GM12892 (cell line): ENCODE measurements at places on chromosomes 11 and 22.

- no peak for DNase-seq
Measured at GRCh38 chr11:17816232-17816931, 81.8 kb downstream of the KCNC1 start.

DNA sequence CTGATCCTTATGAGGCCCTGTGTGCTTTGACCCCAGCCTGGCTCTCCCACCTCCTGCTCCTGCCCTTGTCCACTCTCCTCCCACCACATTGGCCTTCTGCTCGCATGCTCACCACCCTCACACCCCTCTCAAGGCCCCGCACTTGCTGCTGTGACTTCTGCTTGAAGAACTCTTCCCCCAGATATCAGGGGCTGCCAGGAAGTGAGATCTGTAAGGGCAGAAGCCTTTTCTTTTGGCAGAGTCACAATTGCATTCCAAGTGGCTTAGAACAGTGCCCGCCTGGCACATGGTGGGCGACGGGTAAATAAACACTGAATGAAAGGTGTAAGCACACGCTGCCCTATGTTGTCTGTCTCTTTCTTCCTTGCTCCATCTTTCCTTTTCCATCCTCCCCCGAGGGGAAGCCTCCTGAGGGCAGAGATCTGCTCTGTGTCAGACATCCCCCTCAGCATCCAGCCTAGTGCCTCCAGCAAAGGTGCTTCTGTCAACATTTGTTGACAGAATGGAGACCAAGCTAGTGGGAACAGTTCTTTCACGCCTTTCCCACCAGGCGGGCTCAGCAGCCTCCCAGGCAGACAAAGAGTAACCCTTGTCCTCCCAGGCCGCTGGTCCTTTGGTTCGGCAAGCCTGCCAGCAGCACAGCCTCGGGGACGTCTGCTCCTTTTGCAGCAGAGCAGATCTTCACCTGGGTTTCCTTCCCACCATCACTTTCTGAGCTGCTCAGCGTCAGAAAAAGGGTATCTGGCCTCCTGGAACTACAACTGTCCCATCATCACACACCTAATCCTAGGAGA lies 10.0 kb upstream of the PEX26 start:
- no peak for DNase-seq

GRCh38 chr22:46686221-46687047 lies 51.6 kb downstream of the CERK start:
- no peak for DNase-seq

DNA sequence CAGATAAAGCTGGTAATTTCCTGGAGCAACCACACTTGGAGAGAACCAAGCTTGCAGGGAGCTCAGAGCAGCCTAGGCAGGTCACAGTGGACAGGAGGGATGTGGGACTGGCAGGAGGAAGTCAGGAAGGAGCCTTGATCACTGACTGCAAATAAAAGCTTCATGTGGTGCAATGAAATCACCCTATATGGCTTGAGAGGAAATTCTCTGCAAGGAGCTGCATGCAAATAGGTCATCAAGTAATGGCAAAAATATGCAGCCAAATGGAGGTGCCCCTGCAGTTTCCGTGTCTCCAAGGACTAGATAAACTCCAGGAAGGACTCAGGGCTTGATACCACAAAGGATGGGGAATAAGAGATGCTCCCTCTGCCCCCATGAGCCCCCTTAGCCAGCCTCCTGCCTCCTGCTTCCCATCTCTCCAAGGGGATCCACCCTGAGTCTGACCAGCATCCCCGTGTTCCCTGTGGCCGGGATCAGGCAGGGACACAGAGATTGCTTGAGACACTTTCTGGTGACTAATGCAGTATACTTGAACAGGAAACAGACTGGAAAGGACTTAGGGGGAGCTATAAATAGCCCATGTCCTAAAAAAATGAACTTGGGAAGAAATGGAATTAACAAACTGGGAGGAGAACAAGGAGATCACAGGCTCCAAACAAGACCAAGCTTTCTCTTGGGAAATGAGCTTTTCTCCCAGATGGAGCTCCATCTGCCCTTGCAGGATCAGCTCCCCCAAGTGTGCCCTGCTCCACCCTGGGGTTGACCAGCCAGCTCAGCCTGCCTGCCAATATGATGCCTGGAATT lies 23.9 kb upstream of the MICAL2 start:
- no peak for DNase-seq

- no peak for DNase-seq
Measured at GRCh38 chr11:129610125-129610524, 205.5 kb upstream of the TMEM45B start.

GRCh38 chr22:42645341-42645937 lies 3.8 kb downstream of the CYB5R3 start:
- DNase-seq = no peak

GRCh38 chr11:79040348-79040747 lies 400.5 kb downstream of the TENM4 start:
- DNase-seq = no peak

DNA sequence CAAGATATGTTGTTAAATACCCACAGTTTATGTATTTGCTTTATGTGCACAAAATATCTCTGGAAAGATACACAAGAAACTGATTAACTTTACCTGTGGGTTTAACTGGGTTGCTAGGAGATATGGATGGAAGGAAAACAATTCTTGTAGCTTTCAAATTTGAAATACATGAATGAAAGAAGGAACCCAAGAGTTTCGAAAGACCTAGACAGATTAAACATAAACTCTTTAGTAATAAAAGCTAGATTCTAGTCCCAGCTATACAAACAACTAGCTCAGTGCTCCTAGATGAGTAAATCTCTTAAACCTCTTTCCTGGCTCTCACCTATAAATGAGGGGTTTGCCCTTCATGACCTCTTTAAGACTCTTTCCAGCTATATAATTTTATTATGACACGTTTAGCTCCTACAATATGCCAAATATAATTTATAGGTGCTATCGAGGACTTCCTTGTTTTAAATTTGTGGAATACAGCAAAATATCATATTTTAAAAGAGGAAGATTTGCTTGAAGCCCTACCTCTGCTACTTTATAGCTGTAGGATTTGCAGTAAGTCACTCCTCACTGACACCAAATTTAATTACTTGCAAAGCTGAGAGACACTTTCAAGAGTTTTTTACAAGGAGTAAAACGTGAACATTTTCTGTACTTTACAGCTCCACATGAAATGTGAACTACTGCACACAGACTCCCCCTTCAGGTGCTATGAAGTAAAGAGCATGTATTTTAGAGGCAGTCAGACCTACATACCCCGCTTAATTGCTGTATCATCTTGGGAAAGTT lies 50.7 kb downstream of the RRAS2 start:
- DNase-seq = no peak

GRCh38 chr11:19511413-19512183 lies 201.0 kb upstream of the NAV2 start:
- no peak for DNase-seq

GRCh38 chr11:86746514-86746913 lies 53.8 kb upstream of the PRSS23 start:
- DNase-seq = no peak

DNA sequence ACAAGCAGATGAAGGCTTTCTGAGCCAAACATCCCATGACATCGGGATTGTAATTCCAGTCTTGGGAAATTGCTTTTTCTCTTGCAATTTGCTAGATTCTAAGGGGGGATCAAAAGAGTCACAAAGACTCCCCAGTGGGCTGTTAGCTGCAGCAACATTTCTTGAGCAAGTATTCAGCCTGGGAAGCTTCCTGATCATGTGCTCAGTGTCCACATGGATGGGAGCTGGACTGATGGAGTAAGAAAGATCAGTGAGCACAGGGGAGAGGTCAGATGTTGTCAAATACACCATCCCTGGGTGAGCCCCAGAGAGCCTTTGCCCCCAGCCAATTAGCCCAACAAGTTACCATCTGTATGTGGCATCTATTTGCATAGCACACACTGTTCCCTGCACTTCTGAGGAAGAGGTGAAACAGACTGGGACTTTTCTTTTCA lies 10.2 kb upstream of the GRK3 start:
- no peak for DNase-seq

GRCh38 chr11:44718612-44719390 lies 8.0 kb upstream of the TSPAN18 start:
- DNase-seq = no peak

DNA sequence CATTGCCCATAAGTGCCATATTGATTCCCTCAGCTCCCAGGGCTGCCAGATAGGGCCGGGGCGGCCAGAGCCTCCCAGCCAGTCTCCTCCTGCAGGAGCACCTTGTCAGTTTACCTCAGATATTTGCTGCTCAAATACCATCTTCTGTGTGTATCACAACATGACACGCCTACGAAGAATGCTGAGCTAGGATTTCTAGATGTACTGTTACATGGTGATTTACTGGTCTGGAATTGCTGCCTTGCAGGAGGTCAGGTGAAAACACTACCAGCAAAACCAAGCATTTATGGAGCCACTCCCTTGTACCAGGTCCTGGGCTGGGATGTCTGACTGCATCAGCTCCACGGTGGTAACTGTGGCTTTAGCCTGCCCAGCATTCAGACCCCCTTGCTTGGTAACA lies 11.8 kb downstream of the MICAL3 start:
- no peak for DNase-seq

GRCh38 chr11:79412761-79413160 lies 28.1 kb downstream of the TENM4 start:
- no peak for DNase-seq
